Globus pallidus (tissue), 1 donor: ENCODE measurements at places on chromosomes 5 and 9.

- no peak for DNase-seq
These were observed 791.4 kb downstream of the MTRR start for GRCh38 chr5:8660133-8660893.

GRCh38 chr5:157076558-157076957 lies 17.6 kb upstream of the HAVCR1 start:
- no peak for DNase-seq

- no peak for DNase-seq
These were observed 7.5 kb upstream of the HABP4 start for GRCh38 chr9:96442491-96442890.

DNA sequence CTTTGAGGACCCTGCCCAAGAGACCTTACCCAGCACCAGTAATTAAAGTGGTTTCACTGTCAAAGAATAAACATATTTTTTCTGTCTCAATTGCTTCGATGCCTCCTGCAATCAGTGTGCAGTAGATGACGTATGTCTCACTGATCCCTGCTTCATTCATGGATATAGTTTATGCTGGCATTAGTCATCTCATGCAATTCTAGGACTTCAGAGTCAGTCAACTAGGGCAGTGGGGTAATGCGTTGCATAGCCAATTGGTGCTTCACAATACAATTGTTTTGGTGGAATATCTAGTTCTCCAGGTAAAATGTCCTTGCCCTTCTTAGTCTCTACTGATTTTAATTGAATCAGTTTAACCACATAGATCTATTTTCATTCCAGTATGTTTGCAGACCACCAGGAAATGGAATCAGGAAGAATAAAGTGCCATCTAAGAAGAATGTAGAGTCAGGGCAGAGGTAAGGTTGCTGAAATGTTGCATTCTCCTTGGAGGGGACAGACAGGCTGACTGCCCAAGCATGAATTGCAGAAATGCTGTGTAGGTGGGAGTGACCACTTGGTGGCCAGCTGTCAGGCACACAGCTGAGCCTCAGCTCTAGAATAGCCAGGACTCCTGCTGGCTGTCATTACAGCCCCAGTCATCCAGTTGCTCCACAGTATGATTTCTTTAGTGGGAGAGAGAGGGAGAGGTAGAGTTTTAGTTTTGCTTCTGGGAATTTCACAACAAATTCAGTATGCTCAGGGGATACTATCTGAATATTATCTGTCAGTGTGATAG lies 73.5 kb upstream of the MEGF10 start:
- no peak for DNase-seq

GRCh38 chr9:72581694-72582093 lies 60.3 kb downstream of the TMC1 start:
- DNase-seq, result no peak

GRCh38 chr5:176697267-176697933 lies 50.1 kb downstream of the TSPAN17 start:
- DNase-seq, result no peak

GRCh38 chr5:118327389-118327788 lies 661.0 kb downstream of the DTWD2 start:
- no peak for DNase-seq

DNA sequence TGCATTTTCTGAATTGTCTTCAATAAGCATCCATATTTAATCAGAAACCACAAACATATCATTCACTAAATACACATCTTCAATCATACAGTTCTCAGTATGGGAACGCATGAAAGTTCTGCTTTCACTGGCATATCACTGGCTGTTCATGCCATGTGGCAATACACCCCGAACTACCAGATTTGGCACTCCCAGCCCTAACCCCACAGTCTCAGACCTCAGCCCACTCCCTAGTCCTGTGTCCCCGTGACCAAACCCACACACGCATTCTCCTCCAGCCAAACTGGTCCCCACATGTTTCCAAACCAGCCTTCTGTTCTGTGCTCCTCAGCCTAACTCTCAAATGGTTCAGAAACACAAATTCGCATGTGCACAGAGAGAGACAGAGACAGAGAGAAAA lies 20.6 kb downstream of the KCNMB1 start:
- DNase-seq, result no peak

GRCh38 chr5:139262742-139263445 lies 30.6 kb upstream of the MATR3 start:
- DNase-seq, result peak; percentile 93

GRCh38 chr5:75265731-75266130 lies 29.1 kb upstream of the ANKRD31 start:
- peak; percentile 5 for DNase-seq

DNA sequence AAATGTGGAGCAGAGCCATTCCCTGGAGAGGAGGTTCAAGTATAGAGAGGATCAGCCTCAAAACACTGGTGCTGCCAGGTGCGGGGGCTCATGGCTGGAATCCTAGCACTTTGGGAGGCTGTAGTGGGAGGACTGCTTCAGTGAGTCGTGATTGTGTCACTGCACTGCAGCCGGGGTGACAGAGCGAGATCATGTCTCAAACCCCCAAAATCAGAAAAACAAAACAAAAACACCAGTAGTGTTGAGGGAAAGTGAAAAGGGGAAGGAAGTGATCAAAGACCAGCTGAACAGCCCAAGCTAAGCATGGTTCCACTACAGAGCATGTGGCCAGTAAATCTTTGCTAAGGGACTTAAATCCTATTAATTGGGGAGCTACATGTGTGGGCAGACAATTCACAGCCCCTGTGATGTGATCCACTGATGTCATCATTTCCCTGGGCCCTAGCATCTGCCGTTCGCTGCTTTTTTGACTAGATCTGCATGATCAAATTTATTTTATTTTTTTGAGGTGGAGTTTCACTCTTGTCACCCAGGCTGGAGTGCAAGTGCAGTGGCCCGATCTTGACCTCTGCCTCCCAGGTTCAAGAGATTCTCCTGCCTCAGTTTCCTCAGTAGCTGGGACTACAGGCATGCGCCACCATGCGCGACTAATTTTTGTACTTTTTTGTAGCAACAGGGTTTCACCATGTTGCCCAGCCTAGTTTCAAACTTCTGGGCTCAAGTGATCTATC lies 2.7 kb upstream of the PCBD2 start:
- DNase-seq, result no peak

DNA sequence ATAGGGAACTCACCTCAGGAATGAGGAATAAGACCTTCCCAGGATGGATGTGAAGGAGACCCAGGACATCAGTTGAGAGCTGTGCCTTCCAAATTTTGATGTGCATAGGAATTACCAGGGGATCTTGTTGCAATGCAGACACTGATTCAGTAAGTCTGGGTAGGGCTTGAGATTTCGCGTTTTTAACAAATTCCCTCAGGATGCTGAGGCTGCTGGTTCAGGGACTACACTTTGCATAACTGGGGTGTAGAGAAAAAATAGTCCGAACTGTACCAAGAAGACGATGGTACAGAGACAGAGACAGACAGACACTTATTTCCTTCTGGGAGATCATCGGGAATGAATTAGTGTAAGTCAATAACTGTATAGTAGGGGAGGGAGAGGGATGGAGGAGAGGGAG lies 82.3 kb upstream of the FREM1 start:
- no peak for DNase-seq

GRCh38 chr5:54837093-54837492 lies 148.3 kb downstream of the ESM1 start:
- DNase-seq, result no peak

GRCh38 chr5:138929571-138929955 lies 54.4 kb upstream of the LRRTM2 start:
- DNase-seq, result no peak

DNA sequence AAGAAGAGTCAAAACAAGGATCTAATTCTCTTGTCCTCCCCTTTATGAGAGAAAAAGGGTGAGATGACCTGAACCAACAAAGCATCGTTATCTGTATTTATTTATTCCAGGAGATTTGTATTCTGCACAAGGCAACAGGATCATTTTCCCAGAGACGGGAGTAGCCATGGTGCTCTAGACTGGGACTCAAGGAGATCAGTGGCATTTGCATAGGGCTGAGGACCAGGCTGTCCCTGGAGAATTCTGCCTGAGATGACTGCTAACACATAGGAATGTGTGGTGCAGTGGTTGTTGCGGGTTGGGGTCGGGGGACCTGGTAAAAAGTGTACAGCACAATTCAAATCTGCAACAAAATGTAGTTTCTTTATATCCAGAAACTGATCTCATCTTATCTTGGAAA lies 22.3 kb upstream of the ZNF474 start:
- DNase-seq, result no peak

- DNase-seq, result no peak
These were observed 143.0 kb downstream of the SPOCK1 start for GRCh38 chr5:137356127-137356526.

DNA sequence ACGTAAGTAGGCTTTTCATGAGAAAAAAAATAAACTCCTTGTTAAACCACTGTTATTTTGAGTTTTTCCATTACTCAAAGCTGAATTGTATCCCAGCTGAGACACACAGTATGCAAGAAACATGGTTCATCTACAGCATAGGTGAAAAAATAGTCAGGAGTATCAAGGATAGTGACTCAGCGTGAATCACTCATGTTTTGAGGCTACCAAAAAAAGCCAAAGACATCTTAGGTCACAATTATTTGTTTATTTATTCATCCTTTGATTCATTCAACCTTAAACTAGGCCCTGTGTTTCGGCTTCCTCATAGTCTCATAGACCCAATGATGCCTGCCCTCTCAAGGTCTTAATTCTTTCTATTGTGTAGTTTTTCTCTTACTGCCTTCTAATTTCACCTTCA lies 32.9 kb upstream of the STX17 start:
- DNase-seq, result no peak

DNA sequence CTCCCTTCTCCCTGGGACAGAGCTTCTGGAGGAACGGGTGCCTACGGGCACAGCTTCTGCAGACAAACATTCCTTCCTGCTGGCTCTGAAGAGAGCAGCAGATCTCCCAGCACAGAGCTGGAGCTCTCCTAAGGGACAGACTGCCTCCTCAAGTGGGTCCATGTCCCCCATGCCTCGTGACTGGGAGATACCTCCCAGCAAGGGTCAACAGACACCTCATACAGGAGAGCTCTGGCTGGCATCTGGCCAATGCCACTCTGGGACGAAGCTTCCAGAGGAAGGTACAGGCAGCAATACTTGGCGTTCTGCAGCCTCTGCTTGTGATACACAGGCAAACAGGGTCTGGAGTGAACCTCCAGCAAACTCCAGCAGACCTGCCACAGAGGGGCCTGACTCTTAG lies 227.9 kb downstream of the SPATA31D1 start:
- no peak for DNase-seq

- no peak for DNase-seq
These were observed 15.5 kb downstream of the ACER2 start for GRCh38 chr9:19424176-19424779.

- DNase-seq, result no peak
These were observed 29.9 kb downstream of the CSF2 start for GRCh38 chr5:132103332-132103951.

DNA sequence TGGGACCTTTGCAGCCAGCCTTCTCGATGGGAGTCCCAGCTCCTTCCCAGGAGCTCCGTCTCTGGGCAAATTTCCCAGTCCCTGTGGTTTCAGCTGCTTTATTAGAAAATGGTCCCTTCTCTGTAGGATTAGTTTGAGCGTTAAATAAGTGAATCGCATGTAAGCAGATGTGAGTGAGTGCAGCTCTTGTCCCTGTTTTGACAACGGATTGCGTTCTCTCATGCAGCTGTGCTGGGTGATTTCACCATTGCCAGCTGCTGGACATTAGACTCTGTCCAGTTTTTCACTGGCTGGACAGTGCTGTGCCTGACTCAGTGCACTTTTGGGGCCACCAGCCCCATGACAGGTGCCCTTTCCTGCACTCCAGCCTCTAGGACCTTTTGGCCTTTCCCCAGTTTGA lies 11.6 kb upstream of the CEL start:
- DNase-seq, result peak; percentile 79

DNA sequence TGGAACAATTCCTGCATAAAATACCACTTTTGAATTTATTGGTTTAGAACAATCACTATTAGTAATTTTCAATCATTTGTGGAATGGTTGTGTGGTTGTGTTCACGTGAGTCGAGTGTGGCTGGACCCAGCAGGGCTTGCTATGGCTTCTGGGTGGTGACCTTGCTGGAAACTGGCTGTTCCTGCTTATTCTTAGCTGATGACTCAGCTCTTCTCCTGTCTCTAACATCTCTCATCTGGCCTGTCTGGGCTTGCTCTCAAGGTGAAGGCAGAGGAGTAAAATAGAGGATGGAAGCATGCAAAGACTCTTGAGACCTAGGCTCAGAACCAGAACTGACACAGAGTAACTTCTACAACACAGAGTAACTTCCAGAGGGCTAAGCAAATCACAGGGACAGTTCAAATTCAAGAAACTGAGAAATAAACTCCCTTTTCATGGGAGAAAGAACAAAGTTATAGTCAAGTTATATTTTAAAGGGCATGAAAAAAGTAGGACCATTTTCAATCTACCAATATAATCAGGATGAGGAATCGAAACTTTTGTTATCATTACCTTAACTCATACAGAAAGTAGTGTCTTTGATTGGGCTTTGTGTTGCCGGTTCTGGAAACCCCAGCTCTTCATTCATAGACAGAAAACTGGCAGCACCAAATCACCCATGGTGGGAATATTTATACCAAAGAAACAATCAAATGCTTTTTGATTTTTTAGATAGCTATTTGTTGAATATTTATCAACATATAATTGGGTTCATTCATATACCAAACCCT lies 665.1 kb downstream of the CDH18 start:
- DNase-seq, result no peak

DNA sequence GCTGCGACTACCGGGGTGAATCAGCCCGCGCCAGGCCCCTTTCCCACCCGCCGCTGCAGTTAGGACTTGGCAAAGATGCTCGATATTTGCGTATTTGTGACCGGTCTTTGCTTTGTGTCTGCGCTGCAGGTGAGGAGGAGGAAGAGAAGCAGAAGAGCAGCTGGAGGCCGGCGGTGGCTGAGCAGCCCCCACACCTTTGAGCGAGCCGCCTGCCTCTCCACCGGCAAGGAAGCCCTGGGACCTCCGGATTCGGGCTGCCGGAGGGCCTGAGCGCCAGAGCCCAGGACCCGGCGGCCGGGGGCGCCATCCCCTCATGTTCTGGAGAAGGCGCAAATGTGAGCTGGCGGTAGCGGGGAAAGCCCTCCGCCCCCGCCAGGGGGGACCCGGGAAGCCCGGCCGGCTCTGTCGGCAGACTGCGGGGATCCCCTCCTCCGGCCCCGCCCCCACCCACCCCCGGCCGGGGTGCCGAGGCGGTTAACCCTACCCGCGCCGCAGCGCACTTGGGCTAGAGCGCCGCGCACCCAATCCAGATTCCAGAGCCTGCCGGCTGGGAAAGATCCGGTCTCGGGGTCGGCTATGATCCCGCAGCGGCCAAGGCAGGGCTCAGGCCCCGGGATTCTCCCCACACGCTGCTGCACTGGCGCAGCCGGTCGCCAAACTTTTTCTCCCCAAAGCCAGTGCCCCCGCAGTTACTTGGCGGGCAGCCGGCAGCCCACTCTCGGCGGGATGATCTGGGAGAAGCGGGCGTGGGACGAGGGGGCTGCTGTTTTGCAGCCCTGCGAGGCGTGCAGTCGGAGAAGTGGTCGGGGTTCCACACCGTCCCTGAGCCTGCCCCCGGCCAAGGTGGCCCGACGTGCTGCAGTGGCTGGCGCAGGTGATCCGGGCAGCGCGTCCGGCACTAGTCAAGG lies 800 bp upstream of the KCNN2 start:
- DNase-seq, result peak; percentile 56

- no peak for DNase-seq
These were observed 264.9 kb downstream of the CD180 start for GRCh38 chr5:66931651-66932050.

- no peak for DNase-seq
These were observed 39.6 kb upstream of the SH3PXD2B start for GRCh38 chr5:172493906-172494305.
